ENCODE measurements at places on chromosomes 6 and 20. TPM values are rescaled to one million over a fixed set of nuclear protein-coding genes. Genes with fewer than 3 reads are reported as not detected.

The CDK5RAP1 gene
- 24.9 TPM for total RNA-seq

The CCN6 gene
- total RNA-seq = not detected

The C20orf141 gene
- total RNA-seq = not detected

The TRIM15 gene
- not detected for total RNA-seq

The CST2 gene
- total RNA-seq = 1.7 TPM

The KIAA1755 gene
- total RNA-seq = 1.1 TPM

Measured in astrocyte (in vitro differentiated cells and primary cell).